Sciatic nerve (tissue), 2 donors: ENCODE measurements at places on chromosomes 6 and 20. TPM values are rescaled to one million over a fixed set of nuclear protein-coding genes. Genes with fewer than 3 reads are reported as not detected.

CTAGE9 gene
- not detected for total RNA-seq

PNISR gene
- total RNA-seq = 199 TPM

RNF39 gene
- total RNA-seq = not detected

VSX1 gene
- total RNA-seq = not detected

WFDC5 gene
- total RNA-seq = not detected

SLC32A1 gene
- total RNA-seq = not detected

BMP2 gene
- total RNA-seq = 6.1 TPM

CRISP2 gene
- not detected for total RNA-seq

SSTR4 gene
- not detected for total RNA-seq

IRF4 gene
- total RNA-seq = 4.7 TPM

FUT9 gene
- total RNA-seq = 0.27 TPM

OR2H2 gene
- not detected for total RNA-seq

GRCh38 chr6:56407883-56408410 is 160.6 kb upstream of the COL21A1 start:
- DNase-seq = no peak

DNA sequence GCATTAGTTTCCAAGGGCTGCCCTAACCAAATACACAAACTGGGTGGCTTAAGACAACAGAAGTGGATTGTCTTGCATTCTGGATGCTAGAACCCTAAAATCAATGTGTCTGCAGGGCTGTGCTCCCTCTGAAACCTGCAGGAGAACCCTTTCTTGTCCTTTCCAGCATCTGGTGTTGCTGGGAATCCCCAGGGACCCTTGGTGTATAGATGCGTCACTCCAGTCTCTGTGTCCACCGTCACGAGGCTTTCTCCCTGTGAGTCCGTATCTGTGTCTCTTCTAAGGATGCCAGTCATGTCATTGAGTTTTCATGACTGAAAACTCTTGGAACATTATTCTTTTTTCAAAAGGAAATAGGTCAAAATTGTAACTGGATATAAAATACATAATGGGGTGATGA is 142.9 kb downstream of the RNASET2 start:
- DNase-seq = no peak

- peak; percentile 83 for DNase-seq
These were observed 12.3 kb downstream of the TGM2 start for GRCh38 chr20:38152621-38153221.

- no peak for DNase-seq
These were observed 74.2 kb downstream of the ROS1 start for GRCh38 chr6:117351521-117351920.

DNA sequence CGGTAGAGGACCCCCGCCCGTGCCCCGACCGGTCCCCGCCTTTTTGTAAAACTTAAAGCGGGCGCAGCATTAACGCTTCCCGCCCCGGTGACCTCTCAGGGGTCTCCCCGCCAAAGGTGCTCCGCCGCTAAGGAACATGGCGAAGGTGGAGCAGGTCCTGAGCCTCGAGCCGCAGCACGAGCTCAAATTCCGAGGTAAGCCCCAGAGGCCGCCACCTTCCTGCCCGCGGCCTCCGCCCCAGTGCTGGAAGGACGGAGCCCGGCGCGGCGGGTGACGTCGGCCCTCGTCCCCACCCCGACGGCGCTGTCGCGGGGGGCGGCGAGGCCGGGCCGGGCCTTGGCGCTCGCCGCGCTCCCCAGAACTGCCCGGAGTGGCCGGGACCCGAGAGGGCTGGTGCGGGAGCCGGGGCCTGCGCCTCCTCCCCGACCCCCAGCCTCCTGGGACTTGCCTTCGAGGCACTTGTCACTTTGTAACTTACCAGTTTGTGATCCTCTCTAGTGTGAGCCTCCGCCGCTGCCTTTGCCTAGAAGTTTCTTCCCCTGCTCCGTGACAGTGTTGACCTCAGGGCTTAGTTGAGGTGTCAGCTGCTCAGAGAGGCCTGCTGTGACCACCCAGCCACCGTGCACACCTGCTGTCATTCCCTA is 417 bp downstream of the VAPB start:
- peak; percentile 62 for DNase-seq

GRCh38 chr6:7341989-7342742 is 29.2 kb upstream of the SSR1 start:
- DNase-seq = no peak

- no peak for DNase-seq
These were observed 16.7 kb upstream of the GSTA3 start for GRCh38 chr6:52925919-52926792.

GRCh38 chr6:21947731-21948386 is 349.0 kb downstream of the PRL start:
- no peak for DNase-seq

DNA sequence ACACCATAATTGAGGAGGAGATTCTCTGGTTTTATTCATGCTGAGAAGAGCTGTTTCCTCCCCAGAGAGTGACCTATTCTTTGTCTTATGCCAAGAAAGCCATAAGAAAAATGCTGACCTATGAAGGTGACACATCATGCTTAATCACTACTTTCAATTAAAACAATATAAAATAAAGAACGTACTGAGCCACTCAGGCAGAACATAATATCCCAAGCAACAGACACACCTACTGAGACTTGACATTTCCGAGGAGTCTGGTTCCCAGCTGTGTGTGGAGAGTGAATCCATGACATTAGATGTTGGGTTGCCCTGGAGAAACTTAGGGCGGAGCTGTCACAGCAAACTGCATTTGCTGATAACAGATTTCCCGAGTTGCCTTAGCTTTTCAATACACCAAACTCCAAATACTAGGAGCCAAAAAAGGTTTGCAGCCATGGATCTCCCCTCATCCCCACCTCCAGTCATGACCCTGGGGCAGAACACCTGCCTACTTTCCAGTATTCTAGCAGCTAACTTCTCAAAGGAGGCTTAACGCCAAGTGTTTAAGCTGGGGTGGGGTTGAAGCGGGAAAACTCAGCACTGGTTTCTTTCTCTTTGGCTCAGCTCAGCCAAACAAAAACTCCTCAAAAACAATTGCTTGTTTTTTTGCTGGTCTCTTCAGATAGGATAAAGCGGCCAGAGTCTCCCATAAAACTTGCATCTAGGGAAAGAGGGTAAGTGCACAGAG is 92.2 kb downstream of the BACH2 start:
- DNase-seq = no peak

DNA sequence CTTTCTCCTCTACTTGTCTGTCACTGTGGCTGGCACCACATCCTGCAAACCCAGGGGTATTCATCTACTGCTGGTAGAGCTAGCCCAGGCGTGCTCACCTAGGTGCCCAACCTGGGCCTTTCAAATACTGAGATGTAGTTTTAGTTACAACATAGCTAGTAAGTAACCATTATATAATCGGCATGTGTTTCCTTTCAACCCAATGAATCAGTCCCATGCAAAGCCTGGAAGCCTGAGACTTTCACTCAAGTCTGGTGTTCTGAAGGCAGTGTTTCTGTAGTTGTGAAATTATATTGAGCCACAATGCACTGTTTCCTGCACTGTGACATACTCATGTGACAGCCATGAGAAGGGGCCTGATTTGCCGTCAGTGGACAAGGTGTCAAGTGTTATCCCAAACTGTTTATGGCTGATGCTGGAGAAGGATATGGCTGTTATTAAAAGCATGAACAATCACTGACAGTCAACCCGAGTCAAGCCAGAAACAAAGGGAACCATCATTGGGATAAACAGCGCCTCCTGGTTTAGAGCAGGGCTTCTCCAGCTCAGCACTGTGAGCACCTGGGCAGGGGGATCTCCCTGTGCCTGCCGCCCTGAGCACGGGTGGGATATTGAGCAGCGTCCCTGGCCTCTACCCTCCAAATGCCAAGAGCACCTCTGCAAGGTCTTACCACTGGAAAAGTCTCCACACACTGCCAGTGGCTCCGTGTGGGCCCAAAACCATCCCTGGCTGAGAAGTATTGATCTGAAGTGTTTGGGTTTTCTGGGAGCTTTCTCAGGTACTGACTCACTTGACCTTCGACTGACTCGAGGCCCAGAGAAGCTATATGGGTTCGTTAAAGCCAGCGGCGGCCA is 1.6 kb downstream of the PSMA7 start:
- no peak for DNase-seq

DNA sequence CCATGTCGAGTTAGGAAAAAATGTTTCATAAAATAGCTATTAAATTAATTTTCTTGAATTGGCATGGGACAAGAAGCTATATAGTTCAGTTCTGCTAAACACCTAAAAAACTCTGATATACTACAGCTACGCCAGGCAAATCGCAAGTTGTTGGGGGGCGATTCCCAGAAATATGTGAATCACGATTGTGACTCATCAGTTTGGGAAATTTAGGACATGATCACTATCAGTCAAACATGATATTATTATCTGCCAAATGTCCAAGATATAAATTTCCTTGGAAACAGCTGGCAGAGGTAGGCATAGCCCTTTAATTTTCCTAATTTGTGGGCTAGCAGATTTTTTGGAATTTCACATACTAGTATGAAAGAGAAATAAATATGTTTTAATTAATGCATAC is 123.6 kb downstream of the ATXN1 start:
- no peak for DNase-seq

GRCh38 chr6:125586074-125586473 is 163.4 kb upstream of the HEY2 start:
- DNase-seq = no peak

GRCh38 chr6:24931296-24931695 is 4.5 kb downstream of the RIPOR2 start:
- no peak for DNase-seq

- no peak for DNase-seq
These were observed at the start of gene SLC52A3 for GRCh38 chr20:768426-768978. Gene SLC52A3, minus strand, starts transcription at chr20:768500. Its CDS starts 2,726 bp downstream, at chr20:765774.

GRCh38 chr20:33919653-33920052 is 74.1 kb upstream of the RALY start:
- no peak for DNase-seq

- DNase-seq = no peak
These were observed 524 bp downstream of the C20orf203 start for GRCh38 chr20:32672982-32673851.

DNA sequence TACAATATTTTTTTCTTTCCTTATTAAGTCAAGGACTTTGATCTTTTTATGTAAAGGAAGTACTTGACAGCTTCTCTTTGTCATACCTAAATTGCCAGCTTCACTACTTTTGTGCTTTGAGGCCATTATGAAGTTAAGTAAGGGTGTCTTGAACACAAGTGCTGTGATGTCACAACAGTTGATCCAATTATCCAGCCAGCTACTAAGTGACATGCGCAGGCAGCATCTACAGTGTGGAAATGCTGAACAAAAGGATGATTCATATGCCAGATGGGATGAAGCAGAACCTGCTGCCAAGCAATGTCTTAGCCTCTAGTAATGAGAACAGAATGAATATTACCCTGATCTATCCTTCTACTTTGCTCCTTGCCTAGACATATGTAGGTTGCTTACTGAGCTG is 68.3 kb upstream of the TMEM244 start:
- no peak for DNase-seq

GRCh38 chr6:113635222-113635986 is 221.7 kb upstream of the MARCKS start:
- DNase-seq = no peak

- DNase-seq = peak; percentile 86
These were observed 7.9 kb downstream of the CALHM4 start for GRCh38 chr6:116561377-116562018.

- DNase-seq = no peak
These were observed 429.6 kb upstream of the PLCB4 start for GRCh38 chr20:8639112-8639778.

- DNase-seq = no peak
These were observed 322.2 kb downstream of the SOX4 start for GRCh38 chr6:21915707-21916260.

DNA sequence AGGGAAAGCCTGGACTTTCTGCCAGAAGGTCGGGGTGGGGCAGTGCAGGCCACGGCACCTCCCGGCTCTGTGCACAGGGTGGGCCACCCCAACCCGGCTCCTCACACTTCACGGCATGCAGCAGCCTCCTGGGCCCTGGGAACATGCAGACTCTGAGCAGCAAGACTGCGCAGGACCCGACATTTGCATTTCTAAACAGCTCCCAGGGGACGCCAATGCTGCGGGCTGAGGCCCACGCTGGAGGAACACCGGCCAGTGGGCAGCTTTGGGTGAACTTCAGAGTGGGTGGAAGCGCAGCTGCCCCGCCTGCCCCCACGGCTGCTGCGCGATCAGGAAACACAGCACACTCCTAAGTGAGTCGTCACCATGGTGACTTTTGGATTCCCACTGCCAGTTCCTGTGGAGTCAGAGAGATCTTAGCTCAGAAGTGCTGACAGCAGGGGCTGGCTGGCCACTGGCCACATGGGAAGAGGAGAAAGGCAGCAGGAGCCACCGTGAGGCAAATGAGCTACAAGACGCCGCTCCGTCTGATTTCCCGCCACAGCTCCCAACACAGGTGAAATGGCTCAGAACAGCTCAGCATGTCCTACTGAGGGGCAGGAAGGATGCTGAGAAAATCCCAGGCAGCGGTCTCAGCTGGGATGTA is 52.1 kb downstream of the RNASET2 start:
- no peak for DNase-seq
